Left renal cortex interstitium (tissue), 4 donors: ENCODE measurements at places on chromosomes 12 and 14. TPM values are rescaled to one million over a fixed set of nuclear protein-coding genes. Genes with fewer than 3 reads are reported as not detected.

GRCh38 chr12:110217996-110218674, 62.9 kb upstream of the ATP2A2 start:
- no peak for DNase-seq

- DNase-seq: no peak
These were observed 1.1 kb upstream of the YY1 start for GRCh38 chr14:100237735-100238418.

- DNase-seq: no peak
These were observed 16.9 kb downstream of the OR6S1 start for GRCh38 chr14:20624495-20625070.

GRCh38 chr14:77271113-77271710, at the start of gene NGB:
TSS of gene NGB (minus strand) at chr14:77271206. CDS start at chr14:77270937, 269 bp downstream.
- DNase-seq: no peak

DNA sequence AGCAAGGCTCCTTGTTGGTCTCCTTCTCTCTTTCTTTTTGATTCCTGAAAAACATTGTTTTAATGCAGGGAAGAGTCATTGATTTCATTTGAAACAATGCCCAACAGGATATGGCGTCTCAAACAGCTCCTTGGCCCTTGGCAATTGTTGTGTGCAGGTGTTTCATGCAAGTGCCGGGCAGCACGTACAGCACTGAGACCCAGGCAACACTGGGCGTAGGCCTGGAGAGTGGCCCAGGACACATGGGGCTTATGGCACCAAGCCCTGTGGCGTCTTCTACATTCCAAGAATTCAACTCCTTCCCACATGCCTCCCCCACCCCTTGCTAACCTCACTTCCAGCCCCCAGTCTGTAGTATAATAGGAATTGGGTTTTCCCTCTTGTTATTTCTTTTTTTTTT, 230.4 kb downstream of the SPTSSA start:
- DNase-seq: no peak

GRCh38 chr12:110508071-110508586, 6.0 kb downstream of the RAD9B start:
- DNase-seq: no peak

HOXC4 gene
- polyA plus RNA-seq: 68.1 TPM

GRCh38 chr12:120140603-120141002, 24.1 kb upstream of the RAB35 start:
- DNase-seq: no peak

FUT8 gene
- polyA plus RNA-seq: 21.7 TPM
